Posterior cingulate gyrus (tissue), 11 donors: ENCODE measurements at places on chromosomes 4 and X.

- no peak for DNase-seq
Measured at GRCh38 chrX:33589316-33589715, 378.0 kb upstream of the DMD start.

DNA sequence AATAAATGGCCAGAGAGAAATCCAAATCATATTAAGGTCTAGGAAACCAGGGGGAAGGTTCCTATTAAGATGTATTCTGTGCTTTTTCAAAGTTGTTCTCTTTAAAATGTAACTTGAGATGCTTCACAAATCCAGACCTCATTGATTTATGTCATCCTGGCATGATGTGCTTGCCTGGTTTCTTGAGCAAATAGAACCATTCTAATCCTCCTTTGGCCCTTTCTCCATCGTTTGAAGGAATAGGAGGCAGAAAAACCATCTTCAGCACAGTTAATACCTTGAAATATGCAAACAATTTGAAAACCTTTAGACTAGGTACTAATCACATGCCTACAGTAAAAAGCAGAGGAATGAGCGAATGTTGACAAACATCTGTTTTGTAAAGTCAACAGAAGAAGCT lies 202.2 kb upstream of the CXorf66 start:
- no peak for DNase-seq

DNA sequence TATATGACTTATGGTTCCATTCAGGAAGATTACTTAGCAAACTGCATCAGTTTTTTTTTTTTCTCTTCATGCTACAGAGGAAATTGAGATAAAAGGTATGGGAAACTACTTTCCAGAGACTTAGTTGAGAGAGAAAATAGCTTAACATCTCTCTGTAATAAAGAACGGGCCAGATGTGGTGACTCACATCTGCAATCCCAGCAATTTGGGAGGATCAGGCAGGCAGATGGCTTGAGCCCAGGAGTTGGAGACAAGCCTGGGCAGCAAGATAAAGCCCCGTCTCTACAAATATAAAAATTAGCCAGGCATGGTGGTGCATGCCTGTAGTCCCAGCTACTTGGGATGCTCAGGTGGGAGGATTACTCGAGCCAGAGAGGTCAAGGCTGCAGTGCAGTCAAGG lies 271.2 kb upstream of the TENM3 start:
- no peak for DNase-seq

DNA sequence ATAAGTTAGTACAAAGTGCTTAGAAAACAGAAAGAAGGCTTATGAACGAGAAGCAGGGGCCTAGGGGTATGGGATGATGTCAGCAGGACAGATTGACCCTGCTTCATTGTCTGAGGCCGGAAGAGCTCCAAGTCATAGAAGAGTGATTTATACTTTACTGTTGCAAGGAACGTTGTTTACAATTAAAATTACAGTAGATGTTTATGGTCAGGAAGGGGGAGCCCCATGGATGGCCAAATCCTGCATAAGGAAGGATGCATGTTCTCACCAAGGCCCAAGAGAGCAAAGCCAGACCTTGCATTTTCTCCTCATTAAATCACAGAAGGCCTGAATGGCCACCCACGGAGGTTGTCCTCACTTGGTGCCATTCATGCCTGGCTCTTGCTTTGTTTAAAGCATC lies 115.3 kb downstream of the LDB2 start:
- DNase-seq: no peak

- DNase-seq: no peak
Measured at GRCh38 chr4:81796790-81797528, 325.3 kb upstream of the RASGEF1B start.

DNA sequence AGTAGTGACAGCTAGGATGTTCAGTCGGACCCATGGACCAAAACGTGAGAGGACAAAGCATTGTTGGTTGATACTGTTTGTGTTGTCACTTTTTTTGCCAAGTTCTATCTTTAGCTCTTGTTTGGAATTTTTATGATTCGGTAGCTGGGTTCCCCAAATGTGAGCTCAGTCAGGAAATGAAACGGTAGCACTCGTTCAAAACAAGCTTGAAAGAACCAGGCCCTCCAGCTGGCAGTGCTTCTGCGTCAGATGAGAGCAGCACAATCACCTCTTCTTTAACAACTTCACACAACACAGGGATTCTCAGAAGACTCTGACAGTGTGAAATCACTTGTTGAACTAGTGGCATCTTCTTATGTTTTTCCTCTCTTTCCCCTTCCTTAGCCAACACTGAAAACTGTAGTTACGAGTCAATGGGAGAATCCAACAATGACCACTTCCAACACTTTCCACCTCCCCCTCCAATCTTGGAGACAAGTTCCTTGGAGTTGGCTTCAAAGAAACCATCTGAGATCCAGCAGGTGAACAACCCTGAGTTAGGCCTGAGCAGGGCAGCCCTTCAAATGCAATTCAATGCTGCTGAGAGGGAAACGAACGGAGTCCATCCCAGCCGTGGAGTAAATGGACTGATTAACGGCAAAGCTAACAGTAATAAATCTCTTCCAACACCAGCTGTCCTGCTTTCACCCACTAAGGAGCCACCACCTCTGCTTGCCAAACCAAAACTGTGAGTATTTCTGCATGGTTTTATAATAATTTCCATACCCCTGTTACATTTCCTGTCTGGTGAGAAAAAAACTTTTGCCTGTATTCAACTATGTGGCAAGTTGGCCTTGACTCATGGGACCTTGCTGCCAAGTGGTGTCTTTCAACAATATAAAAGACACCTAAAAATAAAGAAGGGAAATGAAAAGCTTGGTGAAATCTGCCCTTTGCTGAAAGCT lies 214.6 kb downstream of the PALLD start:
- DNase-seq: no peak

DNA sequence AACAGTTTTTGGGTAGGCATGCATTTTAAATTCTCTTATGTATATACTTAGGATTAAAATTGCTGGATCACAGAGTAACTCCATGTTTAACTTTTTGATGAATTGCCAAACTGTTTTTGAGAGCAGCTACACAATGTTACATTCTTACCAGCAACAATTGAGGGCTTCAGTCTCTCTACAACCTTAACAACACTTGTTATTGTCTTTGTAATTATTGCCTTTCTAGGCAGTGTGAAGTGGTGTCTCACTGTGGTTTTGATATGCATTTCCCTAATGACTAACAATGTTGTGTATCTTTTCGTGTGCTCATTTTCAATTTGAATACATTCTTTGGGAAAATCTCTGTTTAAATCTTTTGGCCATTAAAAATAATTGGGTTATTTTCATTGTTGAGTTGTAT lies 17.3 kb upstream of the F11 start:
- no peak for DNase-seq

DNA sequence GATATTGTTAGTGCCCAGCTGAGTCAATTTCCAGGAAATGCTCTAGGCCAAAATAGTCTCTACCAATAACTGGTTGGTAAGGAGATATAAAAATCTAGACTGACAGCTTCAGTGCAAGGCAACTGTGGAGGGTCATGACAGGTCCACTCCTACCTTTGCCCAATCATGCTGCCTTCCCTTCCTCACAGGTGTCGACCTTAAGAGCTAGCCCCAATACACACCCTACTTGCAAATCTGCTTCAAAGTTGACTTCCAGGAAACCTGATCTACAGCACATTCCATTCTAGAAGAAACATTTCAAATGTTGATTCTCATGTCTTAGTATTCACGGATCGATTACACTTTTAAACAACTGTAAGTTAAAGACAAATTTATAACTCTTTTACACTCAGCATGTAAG lies 1455.5 kb downstream of the TECRL start:
- no peak for DNase-seq
